ENCODE measurements at places on chromosomes 2 and 18.

GRCh38 chr2:28082131-28082530 lies 191.6 kb downstream of the BABAM2 start:
- peak; percentile 20 for DNase-seq

GRCh38 chr18:78972930-78973331 lies 6.7 kb upstream of the SALL3 start:
- DNase-seq: no peak

DNA sequence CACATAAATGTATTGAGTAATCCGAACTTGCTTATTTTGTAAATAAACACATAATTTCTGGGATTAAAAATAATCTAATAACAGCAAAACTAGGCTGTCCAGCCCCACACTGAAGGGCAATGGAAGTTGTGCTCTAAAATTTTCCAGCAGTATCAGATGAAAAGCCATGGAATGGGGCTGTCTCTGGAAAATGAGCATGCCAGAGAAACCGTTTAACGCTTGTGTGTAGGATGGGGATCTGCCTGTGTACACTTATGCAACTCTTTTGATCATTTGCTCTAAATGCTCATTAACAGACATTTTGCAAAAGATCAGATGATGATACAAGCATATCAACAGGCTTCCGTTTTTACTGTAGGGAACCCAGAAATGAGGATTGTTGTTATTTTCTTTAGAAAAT lies 177.6 kb downstream of the SLC8A1 start:
- DNase-seq: no peak

- no peak for DNase-seq
Observed at GRCh38 chr2:129252781-129253460, 726.5 kb upstream of the RAB6C start.

DNA sequence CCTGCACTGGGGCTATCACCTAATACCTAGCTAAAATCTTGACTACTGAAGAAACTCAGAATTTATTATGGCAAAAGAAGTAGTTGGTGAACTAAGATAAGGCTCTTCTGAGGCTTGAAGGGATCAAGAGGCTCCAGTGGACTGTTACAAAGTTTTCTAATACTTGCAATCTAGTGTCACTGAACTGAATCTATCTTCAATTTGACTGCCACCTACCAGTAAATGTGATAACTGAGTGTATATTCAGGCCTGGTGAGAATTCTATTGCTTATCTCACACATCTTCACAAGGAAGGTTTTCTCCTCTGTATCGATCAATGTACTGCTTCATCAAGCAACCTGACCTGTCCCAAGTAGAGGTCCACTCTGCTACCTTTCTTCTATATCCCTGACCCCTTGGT lies 40.8 kb downstream of the DARS1 start:
- no peak for DNase-seq

DNA sequence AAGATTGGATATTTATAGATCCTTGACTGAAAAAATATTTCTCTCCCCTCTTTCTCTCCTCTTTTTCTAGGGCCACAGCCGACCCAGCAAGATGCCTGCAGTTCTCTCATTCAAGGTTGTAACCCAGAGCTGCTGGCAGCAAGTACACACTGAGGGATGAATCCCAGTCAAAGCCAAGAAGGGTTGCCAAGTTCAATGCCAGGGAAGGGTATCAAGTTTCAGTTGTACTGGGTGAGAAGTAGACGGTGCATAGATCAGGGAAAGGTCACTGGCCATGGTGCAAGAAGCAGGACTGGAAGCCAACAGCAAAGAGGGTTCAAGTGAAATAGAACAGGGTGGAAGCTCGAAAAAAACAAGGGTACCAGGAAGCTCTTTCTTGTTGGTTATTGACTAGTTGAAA lies 170.2 kb downstream of the NRP2 start:
- no peak for DNase-seq

DNA sequence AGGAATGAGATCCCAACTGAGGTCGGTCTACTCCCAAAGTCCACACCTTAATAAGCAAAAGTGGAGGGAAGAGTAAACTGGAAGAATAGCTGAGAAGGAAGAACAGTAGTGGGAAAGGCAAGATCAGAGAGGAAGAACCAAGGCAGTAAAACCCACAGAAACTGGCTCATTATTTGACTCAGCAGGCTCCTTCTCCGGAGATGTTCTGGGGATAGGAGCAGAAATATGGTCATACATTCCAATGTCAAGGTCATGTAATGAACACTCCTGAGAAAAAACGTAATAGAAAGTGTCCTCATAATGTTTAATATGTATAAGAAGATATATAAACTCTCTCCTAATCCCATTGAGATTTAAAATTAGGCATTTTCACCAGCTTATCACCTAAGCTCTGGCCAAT lies 39.5 kb downstream of the STK39 start:
- DNase-seq: no peak

- no peak for DNase-seq
Observed at GRCh38 chr18:26190506-26190905, 35.7 kb upstream of the TAF4B start.

DNA sequence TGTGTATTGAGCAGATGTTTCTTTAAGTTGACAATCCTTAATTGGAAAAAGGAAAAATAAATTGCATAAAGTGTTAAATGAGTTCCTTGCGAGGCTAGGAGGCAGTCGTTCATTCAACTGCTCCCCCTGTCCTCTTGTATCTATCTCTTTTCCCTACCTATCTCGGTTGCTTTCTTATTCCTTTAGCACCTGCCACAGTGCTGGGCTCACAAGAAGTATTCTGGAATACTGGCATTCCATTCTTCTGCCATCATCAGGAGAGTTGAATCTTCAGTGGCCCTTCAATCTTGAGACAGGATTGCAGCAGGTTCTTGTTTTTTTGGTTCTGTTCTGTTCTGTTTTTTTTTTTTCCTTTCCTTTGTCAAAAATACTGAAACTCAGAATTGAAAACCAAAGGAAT lies 143.1 kb upstream of the AQP4 start:
- DNase-seq: no peak

- DNase-seq: no peak
Observed at GRCh38 chr2:25699216-25699615, 25.8 kb upstream of the DTNB start.

DNA sequence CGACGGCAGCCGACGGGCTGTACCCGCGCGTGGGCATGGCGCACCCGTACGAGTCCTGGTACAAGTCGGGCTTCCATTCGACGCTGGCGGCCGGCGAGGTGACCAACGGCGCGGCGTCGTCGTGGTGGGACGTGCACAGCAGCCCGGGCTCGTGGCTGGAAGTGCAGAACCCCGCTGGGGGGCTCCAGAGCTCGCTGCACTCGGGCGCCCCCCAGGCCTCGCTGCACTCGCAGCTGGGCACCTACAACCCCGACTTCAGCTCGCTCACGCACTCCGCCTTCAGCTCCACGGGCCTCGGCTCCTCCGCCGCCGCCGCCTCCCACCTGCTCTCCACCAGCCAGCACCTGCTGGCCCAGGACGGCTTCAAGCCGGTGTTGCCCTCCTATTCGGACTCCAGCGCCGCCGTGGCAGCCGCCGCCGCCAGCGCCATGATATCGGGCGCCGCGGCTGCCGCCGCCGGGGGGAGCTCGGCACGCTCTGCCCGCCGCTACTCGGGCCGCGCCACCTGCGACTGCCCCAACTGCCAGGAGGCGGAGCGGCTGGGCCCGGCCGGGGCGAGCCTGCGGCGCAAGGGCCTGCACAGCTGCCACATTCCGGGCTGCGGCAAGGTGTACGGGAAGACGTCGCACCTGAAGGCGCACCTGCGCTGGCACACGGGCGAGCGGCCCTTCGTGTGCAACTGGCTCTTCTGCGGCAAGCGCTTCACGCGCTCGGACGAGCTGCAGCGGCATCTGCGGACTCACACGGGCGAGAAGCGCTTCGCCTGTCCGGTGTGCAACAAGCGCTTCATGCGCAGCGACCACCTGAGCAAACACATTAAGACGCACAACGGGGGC lies 2.0 kb downstream of the SP9 start:
- no peak for DNase-seq

All from urothelium cell line (cell line).